Activated naive CD4-positive, alpha-beta T cell treated with anti-CD3 and anti-CD28 coated beads, Interleukin-2, amount 50 U/mL, for 16 hours (primary cell): ENCODE measurements at places on chromosomes 12 and 14.

DNA sequence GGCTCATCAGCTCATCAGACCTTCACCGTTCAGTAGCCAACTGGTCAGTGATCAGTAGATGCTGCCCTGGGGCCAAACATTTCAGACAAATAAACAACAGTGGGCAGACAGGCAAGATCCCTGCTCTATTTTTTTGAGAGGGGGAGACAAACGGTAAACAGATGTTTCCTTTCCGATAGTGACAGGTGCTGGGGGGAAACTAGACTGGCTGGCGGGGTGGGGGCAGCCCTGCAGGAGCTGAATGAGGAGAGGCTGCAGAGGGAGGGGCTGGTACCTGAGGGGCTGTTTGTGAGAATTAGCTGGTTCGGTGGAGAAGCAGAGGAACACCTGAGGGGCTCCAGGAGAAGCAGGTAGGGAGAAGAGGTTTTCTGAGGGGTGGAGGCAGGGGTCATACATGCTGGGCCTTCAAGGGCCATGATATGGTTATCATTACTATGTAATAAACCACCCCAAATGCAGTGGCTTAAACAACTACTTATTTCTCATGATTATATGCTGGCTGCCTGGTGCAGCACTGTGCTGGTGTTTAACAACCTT is 8.2 kb upstream of the GOLGA3 start:
- no peak for DNase-seq

DNA sequence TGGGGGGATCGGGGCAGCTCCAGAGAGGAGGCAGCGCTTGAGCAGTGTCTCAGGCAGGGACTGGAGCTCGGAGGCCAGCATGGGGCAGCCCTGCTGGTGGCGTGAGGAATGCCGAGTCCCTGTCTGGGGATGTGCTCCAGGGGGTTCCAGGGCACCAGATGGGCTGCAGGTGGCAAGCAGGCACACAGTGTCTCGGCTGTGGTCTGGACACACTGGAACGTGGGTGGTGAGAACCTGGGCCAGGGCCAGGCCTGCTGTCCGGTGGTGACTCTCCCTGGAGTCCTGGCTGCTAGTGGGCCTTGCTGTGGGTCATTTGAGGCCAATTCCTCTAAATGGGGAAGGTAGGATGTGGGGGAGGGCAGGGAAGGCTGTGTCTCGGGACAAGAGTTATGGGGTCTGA is 199.4 kb upstream of the RTL1 start:
- DNase-seq, result no peak

DNA sequence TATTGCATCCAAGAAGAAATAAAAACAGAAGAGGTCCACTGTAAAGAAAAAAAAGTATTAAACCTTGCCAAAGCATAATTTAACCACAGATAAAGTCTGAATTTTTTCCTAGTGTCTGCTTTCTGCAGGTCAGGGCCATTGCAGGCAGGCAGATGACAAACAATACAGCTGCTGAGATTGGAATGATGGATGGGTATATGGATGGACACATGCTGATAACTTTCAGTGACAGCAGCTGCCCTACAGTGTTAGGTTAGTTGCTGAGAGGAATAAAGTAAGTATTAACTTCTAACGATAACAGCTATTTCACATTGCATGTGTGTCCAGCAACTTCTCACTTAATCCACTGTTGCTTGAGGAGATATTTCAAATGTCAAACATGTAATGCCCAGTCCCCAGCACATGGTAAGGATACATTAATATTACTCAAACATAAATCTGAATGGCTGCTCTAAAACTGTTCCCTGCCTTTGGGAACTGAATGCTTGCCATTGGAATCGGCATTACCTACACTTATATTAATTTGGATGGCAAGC is 515.3 kb downstream of the RMST start:
- DNase-seq, result no peak

GRCh38 chr12:65472079-65472478 is 193.6 kb downstream of the MSRB3 start:
- no peak for DNase-seq

- no peak for DNase-seq
Observed at GRCh38 chr12:69252033-69252432, 12.7 kb downstream of the CPSF6 start.

DNA sequence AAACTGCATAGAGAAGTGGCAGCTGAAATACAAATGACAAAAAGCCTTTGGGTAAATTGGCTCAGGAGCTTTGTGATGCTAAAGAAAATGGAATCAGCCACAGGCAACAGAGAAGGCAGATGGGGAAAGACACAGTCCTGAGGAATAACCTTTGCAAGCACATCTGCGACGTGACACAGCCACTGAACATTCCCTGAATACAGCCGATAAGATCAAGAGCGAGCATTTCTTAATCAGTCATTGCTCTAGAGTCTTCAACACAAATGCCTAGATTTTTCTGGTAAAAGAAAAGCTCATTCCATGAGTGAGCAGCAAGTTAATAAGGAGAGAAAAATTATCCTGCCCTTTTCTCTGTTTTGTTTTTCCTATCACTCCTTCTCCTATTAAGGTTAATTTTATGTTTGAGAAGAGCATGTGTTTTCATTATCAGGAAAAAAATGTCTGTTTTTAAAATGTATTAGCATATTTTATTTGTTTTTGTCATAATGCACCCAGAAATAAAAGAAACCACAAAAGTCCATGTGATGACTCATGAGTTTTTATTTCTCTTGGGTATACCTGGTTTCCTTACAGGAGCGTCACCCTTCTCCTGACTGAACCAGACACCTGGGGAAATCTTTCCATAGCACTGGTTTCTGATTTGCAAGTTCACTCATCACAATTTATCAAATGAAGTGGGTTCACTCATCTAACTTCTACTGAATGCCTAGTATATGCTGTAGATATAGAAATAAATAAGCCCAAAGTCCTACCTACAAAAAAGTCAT is 45.4 kb upstream of the PCED1B start:
- DNase-seq, result no peak

- no peak for DNase-seq
Observed at GRCh38 chr14:96145116-96145864, 59.3 kb upstream of the BDKRB2 start.

- no peak for DNase-seq
Observed at GRCh38 chr14:98931126-98931525, 340.9 kb downstream of the BCL11B start.

- no peak for DNase-seq
Observed at GRCh38 chr12:47277972-47278448, 198.3 kb upstream of the AMIGO2 start.
